Activated CD8-positive, alpha-beta T cell treated with anti-CD3 and anti-CD28 coated beads, Interleukin-2, amount 10 ng/mL, durations not matched to agents 7 days and 5 days (primary cell): ENCODE measurements at places on chromosomes 6 and 20. TPM values are rescaled to one million over a fixed set of nuclear protein-coding genes. Genes with fewer than 3 reads are reported as not detected.

DNA sequence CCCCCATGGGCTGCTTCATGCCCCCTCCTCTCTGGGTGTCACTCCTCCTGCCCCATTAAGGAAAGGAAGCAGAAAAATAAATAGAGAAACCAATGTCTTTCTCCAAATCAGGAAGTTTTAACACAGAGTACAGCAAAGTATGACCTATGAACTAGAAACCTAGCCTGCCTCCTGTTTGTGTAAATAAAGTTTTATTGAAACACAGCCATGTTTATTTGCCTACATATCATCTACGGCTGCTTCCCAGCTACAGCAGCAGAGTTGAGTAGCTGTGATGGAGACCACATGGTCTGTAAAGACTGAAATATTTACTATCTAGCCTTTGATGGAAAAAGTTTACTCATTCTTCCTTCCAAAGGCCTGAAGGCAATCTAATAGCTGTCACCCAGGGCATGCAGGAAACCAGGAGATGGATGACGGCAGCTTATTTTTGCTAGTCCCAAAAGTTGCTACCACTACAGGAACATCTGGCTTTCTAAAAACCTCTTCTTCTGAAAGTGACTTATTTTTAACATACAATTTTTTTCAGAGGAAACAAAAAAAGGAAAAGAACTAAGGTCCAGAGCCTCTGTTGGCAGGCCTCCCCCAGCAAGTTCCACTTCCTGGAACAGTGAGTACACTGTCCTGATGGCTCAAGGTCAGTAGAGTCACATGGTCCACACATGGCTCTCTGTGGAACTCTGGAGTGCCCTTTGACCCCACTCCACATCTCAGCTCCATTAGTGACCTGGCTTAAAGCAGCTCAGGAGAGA is 287.8 kb downstream of the PTPRT start:
- no peak overlapping the region for H3K4me3 ChIP-seq
- H3K27me3 ChIP-seq: no peaks in the 10 kb centered on the region
- H3K27ac ChIP-seq: no peak overlapping the region
- DNase-seq: no peak

DNA sequence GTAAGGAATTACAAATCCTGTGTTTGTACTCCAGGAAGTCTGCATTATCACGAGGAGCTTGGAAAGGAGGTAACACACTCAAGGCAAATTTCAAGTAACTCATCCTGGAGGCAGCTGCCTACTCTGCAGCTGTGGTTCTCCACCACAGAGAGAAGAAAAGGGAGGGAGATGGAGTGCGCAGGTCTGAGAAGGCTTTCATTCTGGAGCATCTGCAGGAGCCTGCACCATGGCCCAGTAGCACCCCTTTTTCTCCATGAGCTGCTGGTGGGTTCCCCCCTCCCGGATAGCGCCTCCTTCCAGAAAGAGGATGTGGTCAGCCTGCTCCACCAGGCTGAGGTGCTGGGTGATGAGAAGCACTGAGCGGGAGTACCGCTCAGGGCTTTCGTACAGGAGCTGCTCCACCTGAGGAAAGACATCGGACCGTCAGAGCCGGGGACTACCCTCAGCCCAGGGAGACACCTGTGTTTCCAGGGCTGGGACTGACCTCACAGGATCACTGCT is 1.6 kb upstream of the PSMB8 start:
- no peaks in the 10 kb centered on the region for H3K27me3 ChIP-seq
- H3K27ac ChIP-seq: peak overlapping the region; percentile 99
- peaks cover 91% of the 10 kb centered on the region for H3K36me3 ChIP-seq
- H3K4me3 ChIP-seq: peak overlapping the region; percentile 98
- H3K4me1 ChIP-seq: peaks cover 69% of the 10 kb centered on the region

DNA sequence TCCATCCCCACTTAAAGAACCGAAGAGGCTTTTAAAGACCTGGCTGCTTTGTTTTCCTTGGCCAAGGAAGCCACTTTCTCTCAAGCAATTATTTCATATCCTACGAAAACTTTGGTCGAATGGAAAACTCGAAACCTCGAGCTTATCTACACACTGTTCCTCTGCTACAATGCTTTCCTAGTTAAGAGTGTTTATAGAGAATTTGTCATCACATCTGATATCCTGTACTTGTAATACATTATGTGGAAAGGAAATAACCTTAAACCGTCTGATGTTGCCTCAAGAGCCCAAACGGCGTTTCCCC is 28.1 kb downstream of the TFAP2B start:
- no peaks in the 10 kb centered on the region for H3K4me1 ChIP-seq
- H3K27ac ChIP-seq: no peak overlapping the region
- H3K4me3 ChIP-seq: no peak overlapping the region
- no peak for DNase-seq

- H3K27ac ChIP-seq: no peak overlapping the region
- H3K4me3 ChIP-seq: no peak overlapping the region
- no peaks in the 10 kb centered on the region for H3K4me1 ChIP-seq
- H3K36me3 ChIP-seq: no peaks in the 10 kb centered on the region
- peaks cover 19% of the 10 kb centered on the region for H3K27me3 ChIP-seq
- DNase-seq: no peak
These were observed 21.9 kb downstream of the FAM229B start for GRCh38 chr6:112109262-112109661.

GRCh38 chr6:42525206-42525605 is 38.6 kb upstream of the UBR2 start:
- H3K4me1 ChIP-seq: no peaks in the 10 kb centered on the region
- DNase-seq: no peak
- H3K27ac ChIP-seq: no peak overlapping the region
- no peaks in the 10 kb centered on the region for H3K36me3 ChIP-seq

Gene PKHD1
- total RNA-seq: not detected

- no peaks in the 10 kb centered on the region for H3K36me3 ChIP-seq
- no peak overlapping the region for H3K27ac ChIP-seq
- H3K4me1 ChIP-seq: peaks cover 45% of the 10 kb centered on the region
These were observed 6.6 kb upstream of the CCR6 start for GRCh38 chr6:167116109-167116837.

DNA sequence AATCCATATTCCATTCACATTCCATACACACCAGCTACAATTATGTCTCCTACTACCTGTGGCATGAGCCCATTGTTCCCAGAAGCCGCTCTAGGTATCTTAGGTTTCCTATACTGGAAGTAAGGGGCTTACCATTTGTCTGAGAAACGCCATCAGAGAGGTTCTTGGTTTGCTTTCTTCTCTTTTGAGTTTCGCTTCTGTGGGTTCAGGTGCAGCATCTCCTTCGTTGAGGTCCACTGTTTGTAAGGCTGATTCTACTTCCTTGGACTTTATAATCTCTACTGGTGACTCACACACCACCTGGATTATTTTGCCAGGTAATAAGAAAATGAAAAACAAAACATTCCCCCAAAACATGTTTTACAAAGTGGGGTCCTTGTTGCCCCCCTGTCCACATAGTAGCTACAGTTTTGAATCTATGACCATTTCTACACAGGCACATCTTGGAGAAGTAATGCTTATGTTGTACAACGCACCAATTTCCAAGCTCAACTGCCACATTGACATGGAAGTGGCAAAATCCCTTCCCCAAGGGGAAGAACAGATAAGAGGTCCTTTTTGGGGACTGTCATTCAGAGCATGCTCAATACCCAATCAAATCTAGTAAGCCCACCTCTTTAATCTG is 103.5 kb downstream of the BCAS1 start:
- H3K4me3 ChIP-seq: no peak overlapping the region
- no peaks in the 10 kb centered on the region for H3K36me3 ChIP-seq
- H3K27ac ChIP-seq: no peak overlapping the region
- no peaks in the 10 kb centered on the region for H3K4me1 ChIP-seq
- DNase-seq: no peak

DNA sequence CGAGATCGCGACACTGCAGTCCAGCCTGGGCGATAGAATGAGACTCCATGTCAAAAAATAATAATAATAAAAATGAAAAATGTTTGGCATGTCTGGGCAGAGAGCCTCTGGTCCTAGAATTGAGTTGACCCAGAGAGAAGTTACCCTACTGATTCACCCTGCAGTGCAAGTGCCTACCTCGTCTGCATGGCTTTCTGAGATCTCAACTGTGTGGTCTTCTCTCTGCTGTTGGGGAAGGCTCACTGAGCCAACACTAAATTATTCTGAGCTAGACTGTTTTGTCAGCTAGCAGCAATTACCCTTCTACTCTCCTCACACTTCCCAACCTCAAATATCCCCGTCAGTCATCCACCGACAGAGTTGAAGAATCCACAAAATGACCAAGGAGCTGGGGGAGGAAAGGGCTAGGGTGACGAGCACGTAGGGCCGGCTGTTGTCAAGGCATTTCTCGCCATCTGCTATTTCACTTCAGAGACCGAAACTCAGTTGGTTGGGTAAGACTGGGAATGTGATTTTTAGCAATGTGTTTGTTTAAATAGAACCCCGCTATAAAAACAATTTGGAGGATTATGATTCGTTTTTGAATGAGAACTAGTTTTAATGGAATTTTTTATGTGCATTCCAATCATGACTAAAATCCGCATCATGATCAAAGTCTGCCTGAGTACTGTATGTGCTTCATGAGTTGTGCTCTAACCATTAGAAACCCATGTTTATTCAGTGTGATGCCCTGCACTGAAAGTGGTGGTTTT is 9.4 kb downstream of the MAS1 start:
- H3K36me3 ChIP-seq: no peaks in the 10 kb centered on the region
- H3K4me3 ChIP-seq: no peak overlapping the region
- H3K27me3 ChIP-seq: no peaks in the 10 kb centered on the region
- H3K27ac ChIP-seq: no peak overlapping the region
- H3K4me1 ChIP-seq: no peaks in the 10 kb centered on the region

GRCh38 chr6:3643921-3644738 is 107.4 kb downstream of the PXDC1 start:
- H3K27me3 ChIP-seq: no peaks in the 10 kb centered on the region
- DNase-seq: no peak
- no peak overlapping the region for H3K27ac ChIP-seq

- peaks cover 21% of the 10 kb centered on the region for H3K36me3 ChIP-seq
- no peak overlapping the region for H3K27ac ChIP-seq
- H3K4me1 ChIP-seq: peaks cover 10% of the 10 kb centered on the region
- no peak overlapping the region for H3K4me3 ChIP-seq
- DNase-seq: no peak
These were observed 13.0 kb downstream of the SERPINB6 start for GRCh38 chr6:2958331-2958711.

DNA sequence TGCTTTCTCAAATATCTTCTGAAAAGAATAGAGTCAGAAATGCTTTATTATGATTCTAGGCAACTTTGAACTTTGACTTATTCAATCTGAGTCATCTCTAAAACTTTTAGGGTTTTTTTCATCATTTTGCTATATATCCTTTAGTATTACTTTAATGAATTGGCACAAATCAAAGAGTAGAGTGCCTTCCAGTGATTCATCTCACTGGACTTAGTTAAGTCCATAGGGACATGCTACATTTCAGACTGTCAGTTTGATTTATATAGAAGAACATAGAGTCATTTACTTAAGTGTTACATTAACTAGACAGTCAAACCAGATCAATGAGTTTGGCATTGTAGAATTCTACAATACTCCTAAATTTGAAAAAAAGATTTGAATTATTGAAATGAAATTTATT is 1235.7 kb upstream of the MAP3K7 start:
- no peak overlapping the region for H3K27ac ChIP-seq
- H3K27me3 ChIP-seq: no peaks in the 10 kb centered on the region
- DNase-seq: no peak
- H3K4me3 ChIP-seq: no peak overlapping the region
- H3K4me1 ChIP-seq: no peaks in the 10 kb centered on the region
- H3K36me3 ChIP-seq: no peaks in the 10 kb centered on the region

Gene OOEP
- 0.87 TPM for total RNA-seq

DNA sequence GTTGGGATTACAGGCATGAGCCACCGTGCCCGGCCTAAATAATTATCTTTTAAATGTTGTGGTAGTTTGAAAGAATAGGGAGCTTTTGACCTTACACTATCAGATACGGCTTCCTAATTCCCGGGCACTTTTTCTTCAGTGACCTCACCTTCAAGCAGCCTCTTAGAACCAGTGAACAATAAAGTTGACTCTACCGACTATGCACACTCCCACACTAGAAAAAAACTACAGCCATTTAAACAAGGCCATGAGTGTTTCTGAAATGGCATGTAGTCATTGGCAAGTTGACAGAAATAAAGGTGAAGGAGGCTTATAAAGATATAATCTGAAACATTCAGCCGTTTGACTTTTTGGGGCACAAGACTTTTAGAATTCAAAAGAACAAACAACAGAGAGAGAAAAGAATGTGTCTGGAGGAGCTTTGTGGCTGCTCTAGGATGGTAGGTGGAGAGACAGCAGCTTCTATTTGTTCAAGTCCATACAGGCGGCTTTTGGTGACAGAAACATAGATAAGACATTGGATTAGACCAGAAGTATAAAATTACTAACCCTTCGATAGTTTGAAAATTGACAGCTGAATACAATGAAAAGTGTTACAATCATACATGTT is 75.2 kb downstream of the GJA1 start:
- H3K27me3 ChIP-seq: no peaks in the 10 kb centered on the region
- no peak for DNase-seq
- no peak overlapping the region for H3K4me3 ChIP-seq
- H3K36me3 ChIP-seq: no peaks in the 10 kb centered on the region
- H3K4me1 ChIP-seq: no peaks in the 10 kb centered on the region

DNA sequence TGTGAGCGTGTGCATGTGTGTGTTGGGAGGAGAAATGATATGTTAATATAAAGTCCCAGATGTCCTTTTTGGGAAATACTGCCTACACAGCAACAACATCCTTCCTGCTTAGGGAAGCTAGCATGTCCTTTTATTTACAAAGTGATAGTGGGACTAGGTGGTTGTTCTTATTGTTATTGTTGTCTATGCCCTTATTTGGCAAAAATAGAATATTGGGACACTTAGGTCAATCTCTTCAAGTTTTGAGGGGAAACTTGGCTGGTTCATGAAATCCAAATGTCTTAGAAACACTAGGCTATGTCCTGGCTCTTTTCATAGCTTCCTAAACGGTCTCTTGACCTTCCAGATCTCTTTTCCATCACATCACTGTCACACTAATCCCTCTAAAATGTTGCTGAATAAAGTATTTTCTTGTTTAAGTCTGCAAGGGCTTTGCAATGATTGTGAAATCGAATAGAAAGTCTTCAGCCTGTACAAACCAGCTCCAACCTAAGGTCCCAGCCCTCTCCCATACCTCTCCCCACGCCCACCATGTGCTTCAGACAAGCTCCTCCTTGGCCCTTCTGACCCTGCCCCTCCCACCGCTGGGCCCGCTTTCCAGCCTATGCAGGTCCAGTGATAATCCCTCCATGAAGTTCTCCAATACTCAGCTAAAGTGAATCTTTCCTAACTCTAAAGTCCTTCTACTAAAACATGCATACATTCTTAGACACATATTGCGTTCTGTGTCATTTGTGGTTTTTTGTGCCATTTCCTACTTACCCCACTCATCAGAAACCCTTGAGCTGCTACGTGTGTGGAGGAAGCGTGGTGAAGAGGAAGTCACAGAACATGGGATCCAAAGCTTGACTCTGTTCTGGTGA is 205.1 kb downstream of the LY86 start:
- DNase-seq: no peak
- peak overlapping the region; percentile 65 for H3K27ac ChIP-seq
- no peak overlapping the region for H3K4me3 ChIP-seq
- H3K27me3 ChIP-seq: no peaks in the 10 kb centered on the region
- H3K4me1 ChIP-seq: peaks cover 38% of the 10 kb centered on the region
- H3K36me3 ChIP-seq: no peaks in the 10 kb centered on the region
